AML-193 (cell line): ENCODE measurements at places on chromosomes 2 and 18.

DNA sequence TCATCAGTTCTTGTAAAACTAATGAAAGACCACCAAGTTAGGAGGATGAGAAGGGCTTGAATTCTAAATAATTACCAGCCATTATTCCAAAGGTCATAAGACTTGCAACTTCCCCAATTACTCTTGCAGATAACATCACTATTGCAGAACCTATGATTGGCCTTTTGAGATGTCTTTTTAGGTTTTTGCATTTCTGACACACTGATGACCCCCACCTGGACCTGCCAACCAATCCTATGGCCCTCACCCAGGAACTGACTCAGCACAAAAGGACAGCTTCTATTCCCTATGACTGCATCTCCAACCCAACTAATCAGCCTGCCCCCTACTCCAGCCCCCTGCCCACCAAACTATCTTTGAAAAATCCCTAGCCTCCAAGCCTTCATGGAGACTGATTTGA, 111.5 kb upstream of the COPS8 start:
- DNase-seq: no peak

- DNase-seq: no peak
These were observed 12.8 kb downstream of the ASIC4 start for GRCh38 chr2:219527076-219527394.

GRCh38 chr2:69745035-69745434, 3.1 kb downstream of the ANXA4 start:
- no peak for DNase-seq

DNA sequence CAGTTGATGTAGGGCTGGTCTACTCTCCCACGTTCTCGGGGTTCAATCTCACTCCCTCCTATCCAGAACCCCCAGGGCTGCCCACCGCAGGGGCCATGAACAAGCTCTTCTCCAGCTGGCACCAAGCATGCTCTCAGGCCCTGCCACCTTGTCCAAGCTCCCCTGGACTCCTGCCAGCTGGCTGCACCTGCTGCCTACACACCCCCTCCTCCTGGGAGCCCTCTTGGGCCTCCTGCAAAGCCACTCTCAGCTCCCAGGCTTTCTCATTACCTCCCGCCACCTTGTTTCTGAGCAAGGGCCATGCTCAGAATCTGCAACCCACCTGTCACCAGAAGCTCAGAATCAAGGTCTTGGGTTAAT, 56.0 kb downstream of the HDAC4 start:
- no peak for DNase-seq

GRCh38 chr2:11480406-11480805, 14.4 kb upstream of the E2F6 start:
- no peak for DNase-seq

- no peak for DNase-seq
These were observed 38.3 kb upstream of the EPB41L3 start for GRCh38 chr18:5582076-5582475.

DNA sequence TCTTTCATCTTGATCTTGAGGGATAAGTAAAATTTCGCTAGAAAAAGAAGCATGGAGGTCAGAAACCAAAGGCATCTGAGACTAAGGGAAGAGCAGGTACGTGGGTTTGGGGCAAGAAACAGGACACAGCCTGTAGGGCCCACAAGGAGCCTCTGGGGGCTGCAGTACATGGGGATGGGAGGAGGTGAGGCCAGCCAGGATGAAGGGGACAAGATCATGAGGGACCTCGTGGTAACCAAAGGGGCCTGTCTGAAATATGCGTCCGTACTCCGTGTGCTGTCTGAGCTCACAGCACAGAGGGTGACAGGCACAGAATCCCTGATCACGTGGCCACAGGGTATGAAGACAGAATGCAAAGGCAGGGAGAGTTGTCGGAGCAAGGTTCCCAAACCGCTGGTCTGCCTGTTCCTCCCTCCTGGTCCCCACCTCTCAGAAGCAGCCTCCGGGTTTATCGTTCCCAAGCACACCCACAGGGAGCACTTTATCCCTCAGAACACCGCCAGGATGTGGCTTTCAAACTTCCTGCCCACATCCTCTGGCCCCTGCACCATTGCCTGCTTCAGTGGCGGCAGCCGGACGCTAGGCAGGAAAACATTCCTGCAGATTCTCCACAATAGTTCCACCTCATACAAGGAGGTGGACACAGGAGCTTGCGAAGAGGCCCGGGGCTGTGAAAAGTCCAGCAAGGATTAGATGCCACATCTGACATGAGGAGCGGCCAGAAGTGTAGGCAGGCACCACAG, 12.0 kb downstream of the TMEM163 start:
- no peak for DNase-seq

GRCh38 chr2:108884619-108885018, 98.0 kb downstream of the CCDC138 start:
- no peak for DNase-seq

DNA sequence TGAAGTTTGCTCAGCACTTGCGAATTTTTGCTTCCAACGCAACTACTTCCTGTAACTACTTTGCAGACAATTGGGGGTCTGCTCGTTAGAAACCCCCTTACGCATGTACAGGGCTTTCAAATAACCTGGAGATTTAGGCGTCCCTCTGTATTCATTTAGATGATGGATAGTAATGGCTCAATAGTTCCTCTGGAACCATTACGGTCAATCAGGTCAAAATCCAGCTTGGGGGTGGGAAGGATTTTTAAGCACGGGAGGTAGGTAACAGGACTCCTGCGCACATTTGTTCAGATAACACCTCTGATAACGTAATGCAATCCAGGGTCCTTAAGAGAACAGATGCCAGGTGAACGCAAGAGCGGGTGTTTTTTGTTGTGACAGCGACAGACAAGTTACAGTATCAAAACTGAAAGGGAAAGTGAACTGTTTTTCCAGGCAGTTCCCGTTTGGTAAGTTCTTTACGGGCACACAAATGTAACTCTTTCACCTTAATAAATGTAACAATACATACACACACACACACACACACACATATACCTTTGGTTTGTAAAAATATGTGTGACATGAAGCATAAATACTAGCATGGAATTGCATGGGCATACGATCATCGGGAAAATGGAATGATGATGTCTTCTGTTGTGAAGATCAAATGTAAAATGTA, 3.8 kb upstream of the OSR1 start:
- peak; percentile 31 for DNase-seq

DNA sequence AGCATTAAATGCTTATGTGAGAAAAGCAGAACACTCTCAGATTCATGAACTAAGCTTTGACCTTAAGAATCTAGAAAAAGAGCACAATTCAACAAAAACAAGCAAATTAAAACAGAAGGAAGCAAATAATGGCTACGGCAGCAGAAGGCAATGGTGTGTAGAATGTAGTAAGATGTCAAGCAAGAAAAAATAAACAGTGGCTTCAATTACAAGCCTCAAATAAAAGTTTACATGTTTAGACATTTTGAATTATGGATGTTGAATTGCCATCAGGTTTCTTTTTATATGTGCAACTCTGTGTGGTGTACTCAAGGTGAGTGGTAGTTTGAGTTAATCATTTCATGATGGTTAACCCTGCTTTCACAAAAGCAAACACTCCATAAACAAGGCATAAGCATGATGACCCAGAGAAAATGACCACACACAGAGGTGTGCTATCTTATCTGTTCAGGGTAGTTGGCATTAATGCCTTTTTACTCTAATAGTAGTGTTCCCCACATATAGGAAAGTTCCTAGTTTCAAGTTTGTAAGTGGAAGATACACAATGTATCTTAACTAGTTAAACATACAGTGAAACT, 207.1 kb downstream of the FIGN start:
- DNase-seq: no peak
